ENCODE measurements at places on chromosomes 11 and 22. TPM values are rescaled to one million over a fixed set of nuclear protein-coding genes. Genes with fewer than 3 reads are reported as not detected.

Gene C1QTNF6
- total RNA-seq = 2.8 TPM

Gene CD248
- 9.7 TPM for total RNA-seq

GRCh38 chr22:38320605-38321402 lies 3.6 kb upstream of the CSNK1E start:
- no peak for DNase-seq

GRCh38 chr11:69541501-69542313 lies 60.2 kb downstream of the LINC01488 start:
- no peak for DNase-seq

DNA sequence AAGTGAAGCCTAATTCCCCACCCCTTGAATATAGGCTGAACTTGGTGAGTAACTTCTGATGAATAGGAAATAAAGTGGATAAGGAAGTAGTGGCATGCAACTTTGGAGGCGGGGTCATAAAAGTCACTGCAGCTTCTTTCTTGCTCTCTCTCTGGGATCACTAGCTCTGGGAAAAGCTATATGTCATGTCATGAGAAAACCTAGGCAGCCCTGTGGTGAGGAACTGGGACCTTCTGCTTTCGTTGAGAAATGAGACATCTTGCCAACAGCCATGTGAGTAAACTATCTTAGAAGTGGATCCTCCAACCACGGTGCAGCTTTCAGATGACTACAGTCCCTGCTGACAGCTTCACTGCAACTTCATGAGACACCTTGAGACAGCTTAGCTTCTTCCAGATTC lies 15.7 kb downstream of the ZNF214 start:
- DNase-seq = no peak

DNA sequence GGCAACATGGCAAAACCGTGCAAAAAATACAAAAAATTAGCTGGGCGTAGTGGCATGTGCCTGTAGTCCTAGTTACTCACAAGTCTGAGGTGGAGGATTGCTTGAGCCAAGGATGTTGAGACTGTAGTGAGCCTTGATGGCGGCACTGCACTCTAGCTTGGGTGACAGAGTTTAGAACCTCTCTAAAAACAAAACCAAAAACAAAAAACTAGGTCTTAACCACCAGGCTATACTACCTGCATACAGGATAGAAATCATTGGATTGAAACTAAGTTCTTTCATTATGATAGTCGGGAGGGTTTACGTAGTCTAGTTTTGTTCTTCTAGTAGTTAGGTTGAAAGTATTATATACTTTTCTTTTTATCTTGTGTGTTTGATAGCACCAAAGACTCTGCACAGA lies 5.8 kb downstream of the RNF214 start:
- DNase-seq = no peak

DNA sequence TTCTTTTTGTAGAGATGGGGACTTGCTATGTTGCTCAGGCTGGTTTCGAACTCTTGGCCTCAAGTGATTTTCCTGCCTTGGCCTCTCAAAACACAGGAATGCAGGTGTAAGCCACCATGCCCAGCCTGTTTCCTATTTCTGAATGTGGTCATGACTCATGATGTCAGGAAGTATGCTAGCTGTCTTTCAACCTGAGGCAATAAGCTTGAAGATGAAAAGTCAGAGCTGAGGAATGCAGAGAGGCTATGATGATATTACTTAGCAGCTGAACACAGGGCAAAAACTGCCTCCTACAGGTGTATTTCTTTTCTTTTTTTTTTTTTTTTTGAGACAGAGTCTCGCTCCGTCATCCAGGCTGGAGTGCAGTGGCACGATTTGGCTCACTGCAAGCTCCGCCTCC lies 9.0 kb upstream of the NUCB2 start:
- DNase-seq = no peak

- no peak for DNase-seq
These were observed 71.1 kb downstream of the NCAPD3 start for GRCh38 chr11:134152696-134153095.

Gene OR10G6
- not detected for total RNA-seq

GRCh38 chr11:36426226-36426848 lies 83.7 kb downstream of the TRAF6 start:
- no peak for DNase-seq

Gene SLC5A1
- 28.4 TPM for total RNA-seq

- peak; percentile 56 for DNase-seq
These were observed 440.5 kb downstream of the TBC1D22A start for GRCh38 chr22:47202819-47203553.

Gene MN1
- total RNA-seq = 6.4 TPM

Gene MMP3
- total RNA-seq = not detected

GRCh38 chr11:69010964-69011623 lies 2.0 kb downstream of the MRGPRF start:
- DNase-seq = no peak

DNA sequence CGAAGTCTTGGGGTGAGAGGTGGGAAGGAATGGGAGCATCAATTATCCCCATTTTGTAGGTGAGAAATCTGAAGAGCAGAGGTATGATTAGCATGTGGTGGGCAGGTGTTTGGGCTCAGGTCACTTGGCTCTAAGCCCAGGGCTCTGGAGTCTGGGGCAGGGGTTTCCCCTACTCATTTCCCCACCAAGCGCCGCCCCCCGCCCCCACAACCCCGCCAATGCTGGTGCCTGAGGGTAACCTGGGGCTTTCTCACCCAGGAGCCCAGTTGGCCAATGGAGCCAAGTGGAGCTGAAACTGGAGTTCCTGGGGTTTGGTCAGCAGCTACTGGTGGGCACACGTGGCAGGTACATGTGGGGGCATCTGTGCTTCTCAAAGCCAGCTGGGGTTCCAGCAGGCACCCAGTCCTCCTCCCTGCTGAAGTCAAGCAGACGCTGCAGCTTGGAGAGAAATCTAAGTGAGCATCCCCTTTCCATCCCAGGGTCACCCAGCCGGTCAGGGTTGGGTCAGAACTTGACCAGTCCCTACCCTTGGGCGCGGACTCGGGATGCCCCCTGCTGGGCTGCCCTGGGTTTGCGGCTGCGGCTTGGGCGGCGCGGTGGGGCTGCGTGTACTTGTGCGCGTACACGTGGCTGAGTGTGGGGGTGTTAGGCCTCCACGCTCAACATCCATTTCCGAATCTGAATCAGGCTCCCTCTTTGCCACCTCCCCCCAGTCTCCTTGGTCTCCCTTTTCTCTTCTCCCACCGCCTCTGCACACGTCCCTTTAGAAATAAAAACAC lies 1.7 kb upstream of the CHRM1 start:
- DNase-seq = peak; percentile 74

DNA sequence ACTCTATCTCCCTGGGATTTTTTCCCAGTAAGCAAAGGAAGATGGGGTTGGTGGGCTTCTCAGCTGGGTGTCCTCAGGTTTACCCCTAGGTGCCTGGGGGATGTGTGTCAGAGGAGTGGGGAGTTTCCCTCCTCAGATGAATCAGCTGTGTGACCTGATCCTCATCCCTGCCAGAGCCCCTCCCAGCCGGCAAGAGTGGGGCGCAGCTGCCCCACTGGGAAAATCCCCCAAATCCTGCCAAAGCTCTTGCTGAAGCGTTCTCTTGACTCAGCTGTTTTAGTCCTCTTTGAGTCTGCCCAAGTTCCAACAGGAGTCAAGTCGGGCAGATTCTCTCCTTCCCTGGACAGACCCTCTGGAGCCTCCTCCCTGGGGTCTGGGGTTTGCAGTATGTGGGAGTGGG lies 6.0 kb downstream of the C11orf68 start:
- DNase-seq = no peak

DNA sequence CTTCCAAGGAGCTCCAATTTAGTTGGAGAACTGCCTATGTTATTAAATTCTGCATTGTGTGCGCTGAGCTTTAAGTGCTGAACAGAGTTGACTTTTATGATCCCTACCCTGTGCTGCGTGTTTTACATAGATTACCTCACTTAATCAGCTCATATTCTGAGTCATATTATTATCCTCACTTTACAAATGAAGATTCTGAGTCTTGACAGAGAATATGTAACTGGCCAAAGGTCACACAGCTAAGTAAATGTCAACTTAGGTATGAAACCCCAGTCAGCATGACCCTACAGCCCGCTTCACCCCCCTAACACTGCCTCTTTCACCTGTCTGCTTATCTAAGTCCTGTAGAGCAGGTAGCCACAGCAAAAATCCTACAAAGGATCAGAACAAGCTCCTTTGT lies 19.8 kb upstream of the TMPRSS5 start:
- no peak for DNase-seq

Gene ZNRD2
- 28.3 TPM for total RNA-seq

Gene IL18
- 0.70 TPM for total RNA-seq

DNA sequence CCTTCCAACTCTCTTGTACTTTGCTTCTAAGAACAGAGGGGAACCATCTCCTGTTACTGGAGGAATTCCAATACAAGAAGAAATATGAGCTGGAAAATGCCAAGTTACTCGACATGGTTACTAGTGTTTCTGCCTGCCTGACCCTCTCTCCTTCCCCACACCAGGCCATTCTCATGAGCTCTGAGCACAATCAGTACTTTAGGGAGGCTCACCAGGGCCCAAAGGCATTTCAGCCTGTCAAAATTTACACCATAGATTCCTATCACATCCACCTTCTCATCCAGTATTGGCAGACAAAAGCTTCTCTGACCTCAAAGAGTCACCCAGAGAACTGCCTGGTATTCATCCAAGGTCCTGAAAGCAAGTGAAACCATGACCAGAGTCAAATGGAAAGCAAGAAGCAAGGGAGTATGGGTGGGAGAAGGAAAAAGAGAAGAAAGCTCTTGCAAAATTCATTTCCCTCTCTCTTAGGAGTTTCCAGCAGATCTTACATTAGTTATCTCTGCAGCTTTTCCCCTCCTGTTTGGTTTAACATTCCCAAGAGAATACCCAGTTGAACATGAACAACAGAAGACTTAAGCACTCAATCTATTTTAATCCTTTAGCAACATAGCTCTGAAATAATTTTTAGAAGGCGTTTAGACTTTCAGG lies 58.7 kb upstream of the NCAM1 start:
- DNase-seq = no peak

Gene MDK
- total RNA-seq = 6.2 TPM

DNA sequence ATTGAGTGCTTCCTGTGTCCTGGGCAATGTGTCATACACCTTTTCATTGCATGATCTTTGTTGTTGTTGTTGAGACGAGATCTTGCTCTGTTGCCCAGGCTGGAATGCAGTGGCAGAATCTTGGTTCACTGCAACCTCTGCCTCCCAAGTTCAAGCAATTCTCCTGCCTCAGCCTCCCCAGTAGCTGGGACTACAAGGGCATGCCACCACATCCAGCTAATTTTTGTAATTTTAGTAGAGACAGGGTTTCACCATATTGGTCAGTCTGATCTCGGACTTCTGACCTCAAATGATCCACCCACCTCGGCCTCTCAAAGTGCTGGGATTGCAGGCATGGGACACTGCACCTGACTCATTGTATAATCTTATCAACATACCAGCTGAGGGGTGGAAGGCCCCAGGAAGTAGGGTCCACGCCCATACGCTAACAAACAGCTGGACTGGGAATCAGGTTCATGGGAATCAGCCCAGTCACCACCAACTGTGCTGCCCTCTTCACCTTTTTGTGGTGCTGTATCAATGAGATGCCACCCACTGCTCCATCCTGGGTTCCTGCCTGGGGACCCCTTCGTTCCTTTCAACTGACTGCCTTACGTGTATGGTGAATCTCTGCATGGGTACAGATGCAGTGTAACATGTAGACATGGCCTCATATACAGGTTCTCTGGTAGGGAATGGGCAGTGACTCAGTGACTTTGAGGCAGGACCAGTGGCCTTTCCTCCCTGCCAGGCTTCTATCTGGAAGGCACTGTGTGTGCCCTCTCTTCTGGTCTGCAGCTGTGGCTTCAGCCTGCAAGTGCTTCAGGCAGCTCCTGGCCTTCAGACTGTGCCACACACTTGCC lies 32.5 kb upstream of the YWHAH start:
- DNase-seq = no peak

Gene NEFH
- total RNA-seq = 0.22 TPM

DNA sequence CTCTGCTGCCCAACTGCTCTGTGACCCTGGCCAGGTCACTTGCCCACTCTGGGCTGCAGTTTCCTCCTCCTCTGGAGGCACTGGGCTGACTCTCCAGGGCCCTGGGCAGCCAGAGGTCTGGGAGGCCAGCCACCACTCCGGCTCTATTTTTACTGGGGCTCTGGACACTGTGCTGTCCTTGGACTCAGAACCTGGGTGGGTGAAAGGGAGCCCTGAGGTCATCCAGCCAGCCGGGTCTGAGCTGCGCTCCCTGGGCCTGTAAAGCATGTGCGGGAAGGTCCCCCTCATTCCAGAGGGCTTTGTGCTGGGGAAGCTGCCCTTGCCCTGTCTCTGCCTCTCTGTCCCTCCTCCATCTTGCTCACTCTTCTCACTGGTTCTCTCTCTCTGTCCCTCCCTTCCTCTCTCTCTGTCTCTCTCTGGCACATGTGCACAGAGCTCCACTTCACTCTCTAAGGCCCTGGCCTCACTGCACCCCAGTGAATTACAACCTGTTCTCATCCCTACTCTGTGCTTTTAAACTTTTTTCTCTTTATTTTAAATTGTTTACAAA lies 24.6 kb downstream of the MB start:
- no peak for DNase-seq
